ENCODE measurements at places on chromosomes 7 and 10.

GRCh38 chr7:15593382-15593781 is 31.6 kb upstream of the AGMO start:
- no peak for DNase-seq

DNA sequence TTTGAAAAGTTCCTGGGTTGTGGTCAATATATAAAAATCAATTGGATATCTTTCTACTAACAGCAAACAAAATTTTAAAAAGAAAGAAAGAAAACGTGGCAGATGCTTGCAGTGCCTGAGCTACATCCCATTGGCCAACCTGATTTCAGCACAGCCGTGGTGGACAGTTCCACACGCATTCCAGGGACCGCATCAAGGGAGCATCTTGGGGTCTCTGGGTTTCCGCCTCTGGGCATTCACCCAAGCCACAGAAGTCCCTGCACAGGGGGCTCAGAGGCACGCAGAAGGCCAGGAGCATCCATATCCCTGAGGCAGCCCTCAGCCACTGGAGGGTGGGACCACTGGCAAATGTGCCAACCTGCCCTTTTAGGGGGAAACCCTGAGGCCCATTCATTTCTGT is 254.5 kb upstream of the RNF32 start:
- DNase-seq, result no peak

DNA sequence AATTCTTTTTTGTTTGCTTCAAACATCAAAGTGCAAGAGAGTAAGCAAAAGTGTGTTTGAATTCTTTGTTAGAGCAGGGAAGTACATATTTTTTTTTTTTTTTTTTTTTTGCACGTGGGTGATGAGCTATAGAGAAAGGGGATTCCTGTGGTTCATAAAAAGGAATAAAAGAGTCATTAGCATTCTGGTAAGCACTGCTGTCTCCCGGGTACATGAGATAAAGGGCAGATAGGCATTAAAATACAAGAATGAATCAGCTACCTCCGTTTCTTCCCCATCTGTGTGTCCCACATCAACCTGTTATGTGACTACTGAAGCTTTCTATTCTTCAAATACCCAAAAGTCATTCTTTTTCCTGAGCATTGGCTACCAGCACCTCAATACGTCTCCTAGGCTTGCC is 102.4 kb upstream of the SEMA3D start:
- no peak for DNase-seq

DNA sequence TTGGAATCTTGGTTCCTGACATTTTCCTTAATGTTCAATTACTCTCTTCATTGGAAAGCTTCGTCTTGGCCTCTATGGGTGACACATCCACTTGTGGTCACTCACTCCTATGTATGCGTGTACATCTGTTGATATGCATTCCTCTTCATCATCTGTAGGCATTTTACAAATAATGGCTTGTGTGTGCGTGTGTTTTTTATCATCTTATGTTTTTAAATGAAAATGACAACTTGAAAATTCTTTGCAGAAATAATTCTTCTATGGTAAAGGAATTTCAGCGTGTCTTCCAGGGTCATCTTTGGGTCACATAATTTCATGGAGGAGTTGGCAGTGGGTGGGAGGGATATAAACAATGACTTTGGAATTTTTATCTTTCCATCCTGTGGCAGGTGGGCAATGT is 925.1 kb downstream of the LRMDA start:
- DNase-seq, result no peak
